Fibroblast of skin of right quadriceps (primary cell): ENCODE measurements at places on chromosomes 12 and 14.
A peak's percentile ranks its signal among the peaks of the same experiment; 100 is the strongest.

DNA sequence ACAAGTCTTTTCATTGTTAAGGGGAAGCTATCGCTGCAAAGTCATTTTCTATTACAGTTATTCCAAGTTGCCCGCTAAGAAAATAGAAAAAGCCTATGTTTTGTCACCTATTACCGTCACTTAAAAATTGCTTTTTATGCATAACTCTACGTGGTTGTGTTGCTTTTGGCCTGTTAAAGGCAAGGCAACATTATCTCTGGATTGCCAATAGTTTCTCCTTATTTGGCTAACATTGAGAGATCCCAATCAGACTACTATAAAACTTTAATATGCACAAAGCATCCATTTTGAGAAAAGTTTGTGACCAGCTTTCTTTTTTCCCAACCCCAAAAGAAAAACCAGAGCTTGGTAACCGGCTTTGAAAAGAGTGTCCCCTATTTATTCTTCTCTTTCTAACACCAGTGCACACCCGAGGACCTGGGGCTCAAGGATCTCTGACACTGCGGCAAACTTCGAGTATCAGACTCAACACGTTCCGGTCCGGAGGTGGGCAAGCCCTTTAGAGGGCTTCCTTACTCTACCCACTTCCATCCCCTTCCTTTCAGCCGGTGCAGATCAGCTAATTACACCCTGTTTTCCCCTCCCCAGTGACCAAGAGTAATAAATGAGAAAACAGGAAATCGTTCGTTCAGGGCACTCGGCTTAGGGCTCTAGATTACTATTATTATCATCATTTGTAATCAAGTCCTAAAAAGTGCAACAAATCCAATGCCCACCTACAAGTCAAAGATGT, 1.2 kb downstream of the PPP1R12A start:
- DNase-seq: peak; percentile 15

GRCh38 chr12:50018968-50019367, 6.3 kb downstream of the RACGAP1 start:
- DNase-seq: no peak

GRCh38 chr14:51242545-51243490, 2.8 kb downstream of the TMX1 start:
- DNase-seq: no peak

- DNase-seq: no peak
Observed at GRCh38 chr12:2291182-2291832, 238.5 kb downstream of the CACNA1C start.

DNA sequence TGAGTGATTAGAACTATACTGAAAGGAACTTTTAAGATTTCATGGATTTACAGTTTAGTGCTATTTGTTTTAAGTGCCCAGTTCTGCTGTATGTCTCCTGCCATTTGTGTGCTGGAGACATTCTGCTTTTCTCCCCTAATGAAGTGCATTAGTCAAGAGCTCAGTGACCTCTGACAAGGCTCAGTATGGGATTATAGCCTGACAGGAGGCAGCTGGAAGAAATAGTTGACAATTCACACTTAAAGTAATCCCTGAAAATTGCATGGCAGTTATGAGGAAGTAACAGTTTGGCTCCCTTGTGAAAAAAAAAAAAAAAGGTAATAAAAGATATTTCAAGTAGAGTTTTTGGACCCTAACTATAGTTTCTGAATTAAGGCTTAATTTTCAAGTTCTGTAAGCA, 70.3 kb downstream of the ALX1 start:
- DNase-seq: no peak

DNA sequence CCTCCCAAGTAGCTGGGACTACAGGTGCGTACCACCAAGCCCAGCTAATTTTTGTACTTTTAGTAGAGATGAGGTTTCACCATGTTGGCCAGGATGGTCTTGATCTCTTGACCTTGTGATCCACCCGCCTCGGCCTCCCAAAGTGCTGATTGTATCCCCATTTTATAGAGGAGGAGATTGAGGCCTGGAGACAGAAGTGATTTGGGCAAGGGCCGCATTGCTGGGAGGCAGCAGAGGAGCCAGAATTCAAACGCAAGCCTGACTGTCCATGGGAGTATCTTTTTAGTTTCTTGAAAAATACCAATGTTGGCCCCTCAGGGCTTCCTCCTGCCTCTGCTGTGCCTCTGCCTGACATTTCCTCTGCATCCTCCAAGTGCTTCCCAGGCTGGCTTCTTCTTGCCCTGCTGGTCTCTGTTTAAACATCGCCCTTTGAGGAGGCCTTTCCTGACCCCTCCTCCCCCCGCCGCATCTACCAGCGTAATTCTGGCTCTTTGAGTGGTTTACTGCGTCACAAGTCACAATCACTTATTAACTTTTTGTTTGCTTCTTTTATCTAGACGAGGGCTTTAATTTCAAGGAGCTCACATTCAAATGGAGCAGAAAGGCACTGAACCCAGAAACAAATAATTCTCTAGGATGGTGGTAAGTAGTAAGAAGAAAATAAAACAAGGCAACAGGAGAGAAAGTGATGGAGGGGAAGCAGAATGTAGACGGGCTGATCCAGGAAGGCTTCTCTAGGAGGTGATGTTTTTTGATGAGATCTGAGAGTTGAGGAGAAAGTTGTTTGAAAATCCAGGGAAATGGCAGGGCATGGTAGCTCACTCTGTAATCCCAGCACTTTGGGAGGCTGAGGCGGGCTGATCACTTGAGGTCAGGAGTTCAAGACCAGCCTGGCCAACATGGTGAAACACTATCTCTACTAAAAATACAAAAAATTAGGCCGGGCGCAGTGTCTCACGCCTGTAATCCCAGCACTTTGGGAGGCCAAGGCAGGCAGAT, 91.0 kb upstream of the MED13L start:
- no peak for DNase-seq
